Keratinocyte (primary cell): ENCODE measurements at places on chromosomes 16 and 17. TPM values are rescaled to one million over a fixed set of nuclear protein-coding genes. Genes with fewer than 3 reads are reported as not detected.

DNA sequence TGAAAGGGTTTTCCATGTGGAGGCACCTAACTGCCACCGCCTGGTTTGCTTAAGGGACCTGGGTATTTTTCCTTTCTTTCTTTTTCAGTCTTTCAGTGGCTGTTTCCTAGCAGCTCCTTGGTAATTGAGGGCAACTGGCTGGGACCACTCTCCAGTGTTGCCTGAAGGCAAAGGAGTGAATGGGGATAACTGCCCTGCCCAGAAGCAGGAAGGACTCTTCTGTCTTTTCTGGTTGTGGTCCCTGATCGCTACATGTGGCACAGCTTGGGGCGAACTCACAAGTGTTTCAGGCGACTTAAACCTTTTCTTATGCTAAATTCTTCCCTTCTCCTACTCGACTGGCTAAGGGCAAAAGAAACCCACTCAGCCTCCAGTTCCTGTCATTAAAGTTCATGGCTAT, 10.1 kb upstream of the TMEM98 start:
- no peak for DNase-seq

GRCh38 chr16:49488336-49488735, 114.7 kb downstream of the C16orf78 start:
- DNase-seq = no peak

- DNase-seq = no peak
Measured at GRCh38 chr17:78096093-78096492, 32.5 kb downstream of the TMC6 start.

DNA sequence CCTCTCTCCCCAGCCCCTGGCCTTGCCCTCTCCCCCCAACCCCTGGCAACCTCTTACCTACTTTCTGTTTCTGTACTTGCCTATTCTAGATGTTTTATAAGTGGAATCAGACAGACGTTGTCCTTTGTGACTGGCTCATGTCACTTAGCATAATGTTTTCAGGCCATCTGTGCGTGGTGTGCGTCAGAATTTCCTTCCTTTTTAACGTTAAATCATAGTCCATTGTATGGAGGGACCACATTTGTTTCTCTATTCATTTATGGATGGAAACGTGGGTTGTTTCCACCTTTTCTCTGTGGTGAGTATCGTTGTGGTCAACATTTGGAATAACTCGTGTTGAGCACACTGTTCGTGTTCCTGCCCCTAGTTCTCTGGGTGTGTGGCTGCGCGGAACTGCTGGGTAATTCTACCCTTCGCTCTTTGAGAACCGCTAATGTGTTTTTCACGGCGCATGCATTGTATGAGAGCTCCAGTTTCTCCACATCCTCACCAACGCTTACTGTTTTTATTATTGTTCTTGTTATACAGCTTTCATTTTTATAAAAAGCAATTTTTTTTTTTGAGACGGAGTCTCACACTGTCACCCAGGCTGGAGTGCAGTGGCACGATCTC, 26.3 kb downstream of the ACTG1 start:
- DNase-seq = no peak

GRCh38 chr17:10435096-10435495, 13.3 kb upstream of the MYH8 start:
- no peak for DNase-seq

- DNase-seq = no peak
Measured at GRCh38 chr16:19911747-19912454, 27.3 kb upstream of the GPRC5B start.

DNA sequence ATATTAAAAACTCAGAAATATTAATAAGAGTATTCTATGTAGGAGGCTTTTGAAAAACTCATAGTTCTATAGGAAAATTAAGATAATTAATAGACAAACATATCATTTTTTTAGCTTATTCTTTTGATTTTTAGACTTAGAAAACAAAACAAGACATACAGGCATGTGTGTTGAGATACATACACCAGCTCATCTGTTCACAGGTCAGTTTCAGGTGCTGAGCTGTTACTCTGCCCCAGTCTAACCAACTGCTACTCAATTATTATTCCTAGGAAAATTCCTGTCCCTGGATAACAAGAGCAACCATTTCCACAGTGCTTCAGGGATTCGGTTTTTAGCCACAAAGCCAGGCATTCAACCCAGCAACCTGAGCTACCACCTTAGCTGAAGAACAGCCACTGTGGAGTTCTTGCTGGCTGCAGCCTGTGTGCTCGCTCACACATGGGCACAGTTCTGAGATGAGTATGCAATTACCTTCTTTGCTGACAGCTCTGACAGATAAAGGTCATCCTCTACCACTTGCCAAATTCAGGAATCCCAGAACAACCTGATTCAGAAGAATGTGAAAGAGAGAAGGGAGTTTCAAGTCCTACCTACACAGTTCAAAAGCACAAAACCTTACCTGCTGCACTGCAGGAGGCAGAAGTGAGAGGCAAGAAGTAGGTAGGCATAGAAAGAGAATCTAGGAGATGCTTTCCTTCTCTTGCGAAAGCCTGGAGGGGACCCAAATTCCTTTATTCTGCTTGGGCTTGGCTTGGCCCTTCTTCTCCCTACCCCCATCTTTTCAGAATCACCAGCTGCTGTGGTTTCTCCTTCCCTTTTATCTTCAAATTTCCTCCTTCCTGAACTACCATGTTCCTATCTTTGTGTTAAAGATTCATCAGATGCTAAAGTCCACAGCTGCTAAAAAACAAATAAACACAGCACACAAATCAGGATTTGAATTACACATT, 62.7 kb downstream of the TEX2 start:
- no peak for DNase-seq

MYH10 gene
- polyA plus RNA-seq = 17.0 to 26.2 TPM (median 21.2 TPM) in 3 replicates
